ENCODE measurements at places on chromosomes 5 and 9. TPM values are rescaled to one million over a fixed set of nuclear protein-coding genes. Genes with fewer than 3 reads are reported as not detected.
A peak's percentile ranks its signal among the peaks of the same experiment; 100 is the strongest.

GRCh38 chr5:135149956-135150723, 116.1 kb upstream of the PITX1 start:
- no peak for DNase-seq
- H3K4me3 ChIP-seq, result no peak overlapping the region
- H3K27ac ChIP-seq, result no peak overlapping the region
- peaks cover 2% of the 10 kb centered on the region for H3K4me1 ChIP-seq
- peaks cover 2% of the 10 kb centered on the region for H3K36me3 ChIP-seq

GRCh38 chr5:109163336-109163735, 246.4 kb downstream of the PJA2 start:
- no peaks in the 10 kb centered on the region for H3K27me3 ChIP-seq
- H3K4me1 ChIP-seq, result no peaks in the 10 kb centered on the region
- no peaks in the 10 kb centered on the region for H3K36me3 ChIP-seq
- H3K27ac ChIP-seq, result no peak overlapping the region
- DNase-seq, result no peak
- no peak overlapping the region for H3K4me3 ChIP-seq

Gene TMEM167A
- 152 TPM for total RNA-seq

- H3K27ac ChIP-seq, result no peak overlapping the region
- H3K4me1 ChIP-seq, result peaks cover 12% of the 10 kb centered on the region
- H3K36me3 ChIP-seq, result peaks cover 7% of the 10 kb centered on the region
- no peak for DNase-seq
Measured at GRCh38 chr9:126454215-126454614, 127.6 kb downstream of the MVB12B start.

- H3K4me3 ChIP-seq, result no peak overlapping the region
- no peak overlapping the region for H3K27ac ChIP-seq
- H3K36me3 ChIP-seq, result no peaks in the 10 kb centered on the region
- H3K4me1 ChIP-seq, result no peaks in the 10 kb centered on the region
Measured at GRCh38 chr5:136221340-136221739, 28.4 kb upstream of the SMIM32 start.

- no peak for DNase-seq
- H3K27ac ChIP-seq, result no peak overlapping the region
- peaks cover 30% of the 10 kb centered on the region for H3K27me3 ChIP-seq
Measured at GRCh38 chr5:76305775-76306174, 97.3 kb upstream of the IQGAP2 start.

DNA sequence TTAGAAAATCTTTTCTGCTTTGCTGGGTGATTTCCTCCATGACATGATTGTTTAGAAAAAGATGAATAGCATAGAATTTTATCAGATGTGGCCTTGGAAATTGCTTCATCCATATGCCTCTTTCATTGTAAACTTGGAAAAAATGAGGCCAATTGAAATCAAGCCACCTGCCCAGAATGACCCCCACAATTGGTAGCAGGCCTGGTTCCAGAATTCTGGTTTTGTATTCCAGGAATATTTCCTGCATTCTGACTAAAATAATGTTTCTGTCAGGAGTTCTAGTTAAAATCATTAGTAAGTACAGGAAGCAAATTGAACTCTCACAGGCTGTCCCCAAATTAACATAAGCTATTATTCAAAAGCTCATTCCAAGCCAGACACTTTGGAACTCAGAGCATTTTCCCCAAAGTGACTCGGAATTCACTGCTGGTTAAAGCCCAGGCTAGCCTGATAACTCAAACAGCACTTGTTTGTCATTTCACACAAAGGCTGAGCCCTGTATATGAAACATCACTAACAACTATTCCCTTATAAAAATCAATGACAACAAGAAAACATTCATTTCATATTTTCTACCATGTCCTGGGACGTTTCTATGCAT, 75.1 kb upstream of the ADCY2 start:
- peaks cover 19% of the 10 kb centered on the region for H3K27me3 ChIP-seq
- H3K4me1 ChIP-seq, result no peaks in the 10 kb centered on the region
- H3K27ac ChIP-seq, result no peak overlapping the region
- no peak for DNase-seq
- no peak overlapping the region for H3K4me3 ChIP-seq

DNA sequence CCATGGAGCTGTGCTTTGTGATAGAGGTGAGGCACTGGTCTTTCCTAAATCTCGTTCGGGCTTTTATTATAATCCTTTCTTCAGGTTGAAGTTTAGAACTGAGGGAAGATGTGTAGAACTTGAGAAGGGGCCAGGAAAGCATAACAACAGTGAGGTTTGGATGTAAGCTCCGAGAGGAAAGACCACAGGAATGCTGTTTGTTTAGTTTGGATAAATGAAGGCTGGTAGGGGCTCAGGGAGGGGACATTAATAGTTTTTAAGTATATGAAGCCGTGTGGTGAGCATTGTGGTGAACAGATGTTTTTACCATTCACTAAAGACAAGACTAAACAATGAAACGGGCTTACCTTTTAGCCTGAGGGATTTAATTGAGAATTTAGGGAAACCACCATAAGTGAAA, 130.8 kb downstream of the ARHGAP26 start:
- H3K27me3 ChIP-seq, result no peaks in the 10 kb centered on the region
- no peak overlapping the region for H3K27ac ChIP-seq

DNA sequence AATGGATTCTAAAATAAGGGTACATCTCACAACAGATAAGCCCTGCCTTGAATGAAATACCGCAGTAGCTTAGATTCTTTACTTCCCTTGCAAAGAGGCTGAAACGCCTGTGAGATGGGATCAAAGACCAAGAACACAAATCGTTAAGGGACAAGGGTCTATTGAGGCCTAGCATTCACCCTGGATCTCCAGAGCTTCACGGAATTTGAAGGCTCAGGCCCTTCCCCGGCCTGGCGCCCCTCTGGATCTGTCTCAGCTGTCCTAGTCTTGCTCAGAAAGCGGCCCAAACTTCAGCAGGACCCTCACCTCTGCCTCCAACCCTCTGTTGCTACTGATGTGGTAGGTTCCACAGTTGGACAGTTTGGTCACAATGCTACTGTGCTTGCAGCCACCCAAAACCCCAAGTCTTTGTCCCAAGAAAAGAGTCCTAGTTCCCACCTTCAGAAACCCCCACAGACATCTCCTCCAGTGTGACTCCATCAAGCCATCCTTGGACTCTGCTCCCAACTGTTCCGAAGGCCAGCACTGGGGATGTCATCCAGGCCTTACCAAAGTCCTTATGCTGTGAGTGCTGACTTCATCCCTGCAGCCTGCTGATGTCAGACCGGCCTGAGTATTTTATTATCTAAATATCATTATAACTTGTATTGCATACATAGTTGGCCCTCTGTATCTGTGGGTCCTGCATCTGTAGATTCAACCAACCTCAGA, 9.4 kb downstream of the CORO2A start:
- H3K27ac ChIP-seq, result no peak overlapping the region
- H3K36me3 ChIP-seq, result no peaks in the 10 kb centered on the region
- no peak overlapping the region for H3K4me3 ChIP-seq
- peaks cover 6% of the 10 kb centered on the region for H3K4me1 ChIP-seq
- no peaks in the 10 kb centered on the region for H3K27me3 ChIP-seq

Gene FBLL1
- 4.5 TPM for total RNA-seq

Gene GRHPR
- total RNA-seq, result 98.0 TPM

- H3K36me3 ChIP-seq, result no peaks in the 10 kb centered on the region
- H3K4me3 ChIP-seq, result no peak overlapping the region
- H3K27me3 ChIP-seq, result peaks cover 26% of the 10 kb centered on the region
- no peaks in the 10 kb centered on the region for H3K4me1 ChIP-seq
- no peak for DNase-seq
Measured at GRCh38 chr5:348726-349125, 27.2 kb downstream of the AHRR start.

Gene PDLIM4
- total RNA-seq, result 14.3 TPM

GRCh38 chr9:72911816-72912215, 41.0 kb downstream of the ALDH1A1 start:
- H3K4me3 ChIP-seq, result no peak overlapping the region
- H3K27ac ChIP-seq, result no peak overlapping the region
- H3K36me3 ChIP-seq, result peaks cover 18% of the 10 kb centered on the region

GRCh38 chr9:100028201-100028784, 70.5 kb downstream of the ERP44 start:
- H3K4me1 ChIP-seq, result peaks cover 2% of the 10 kb centered on the region
- no peak overlapping the region for H3K27ac ChIP-seq
- H3K27me3 ChIP-seq, result no peaks in the 10 kb centered on the region
- DNase-seq, result peak; percentile 55
- peaks cover 20% of the 10 kb centered on the region for H3K36me3 ChIP-seq

Gene DOK3
- total RNA-seq, result 13.7 TPM

Gene BARHL1
- total RNA-seq, result not detected

DNA sequence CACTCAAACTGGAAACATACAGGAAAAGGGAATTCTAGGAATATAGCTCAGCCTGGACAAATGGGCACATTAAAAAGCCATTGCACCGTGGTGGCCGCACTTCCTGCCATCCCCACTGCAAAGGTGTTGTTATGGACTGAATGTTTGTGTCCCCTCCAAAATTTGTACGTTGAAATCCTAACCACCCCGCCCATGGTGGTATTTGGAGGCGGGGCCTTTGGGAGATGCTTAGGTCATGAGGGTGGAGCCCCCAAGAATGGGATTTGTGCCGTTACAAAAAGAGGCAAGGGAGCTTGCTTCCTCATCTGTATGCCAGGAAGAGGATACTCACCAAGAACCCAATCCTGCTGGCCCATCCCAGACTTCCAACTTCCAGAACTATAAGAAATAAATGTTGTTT, 1.1 kb upstream of the CMBL start:
- H3K4me1 ChIP-seq, result peaks cover 13% of the 10 kb centered on the region
- no peak for DNase-seq
- peak overlapping the region; percentile 29 for H3K27ac ChIP-seq

- H3K4me3 ChIP-seq, result no peak overlapping the region
- no peak for DNase-seq
- no peaks in the 10 kb centered on the region for H3K27me3 ChIP-seq
- peaks cover 4% of the 10 kb centered on the region for H3K4me1 ChIP-seq
- peaks cover 21% of the 10 kb centered on the region for H3K36me3 ChIP-seq
Measured at GRCh38 chr9:92098638-92099037, 16.6 kb downstream of the SPTLC1 start.
